Stimulated activated naive CD4-positive, alpha-beta T cell (primary cell): ENCODE measurements at places on chromosomes 7 and 10.

- no peak for DNase-seq
Measured at GRCh38 chr7:111080495-111081105, 10.3 kb upstream of the LRRN3 start.

DNA sequence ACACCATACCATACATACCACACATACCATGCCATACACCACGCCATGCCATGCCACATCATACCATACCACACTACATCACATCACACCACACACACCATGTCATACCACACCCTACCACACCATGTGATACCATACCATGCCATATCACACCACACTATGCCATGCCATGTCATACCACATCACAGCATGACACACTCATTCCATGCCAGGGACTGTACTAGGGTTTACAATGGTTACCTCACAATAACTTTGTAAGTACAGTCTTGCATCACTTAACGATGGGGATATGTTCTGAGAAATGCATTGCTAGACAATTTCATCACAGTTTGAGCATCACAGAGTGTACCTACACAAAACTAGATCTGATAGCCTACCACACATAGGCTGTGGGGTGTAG is 14.5 kb downstream of the PYROXD2 start:
- DNase-seq, result no peak

- no peak for DNase-seq
Measured at GRCh38 chr10:122294511-122295450, 23.7 kb downstream of the BTBD16 start.

GRCh38 chr7:100914879-100915447 is 19.3 kb upstream of the ACHE start:
- DNase-seq, result no peak

- DNase-seq, result no peak
Measured at GRCh38 chr10:132162021-132162531, 24.7 kb upstream of the DPYSL4 start.

GRCh38 chr10:16674147-16674703 is 143.0 kb downstream of the RSU1 start:
- DNase-seq, result no peak

GRCh38 chr10:88538048-88538447 is 45.1 kb downstream of the RNLS start:
- DNase-seq, result no peak

GRCh38 chr7:2628891-2629290 is 2.9 kb upstream of the TTYH3 start:
- DNase-seq, result no peak

- no peak for DNase-seq
Measured at GRCh38 chr7:99767662-99768061, 16.3 kb downstream of the CYP3A4 start.

- DNase-seq, result no peak
Measured at GRCh38 chr7:80609751-80610150, 28.7 kb upstream of the CD36 start.

DNA sequence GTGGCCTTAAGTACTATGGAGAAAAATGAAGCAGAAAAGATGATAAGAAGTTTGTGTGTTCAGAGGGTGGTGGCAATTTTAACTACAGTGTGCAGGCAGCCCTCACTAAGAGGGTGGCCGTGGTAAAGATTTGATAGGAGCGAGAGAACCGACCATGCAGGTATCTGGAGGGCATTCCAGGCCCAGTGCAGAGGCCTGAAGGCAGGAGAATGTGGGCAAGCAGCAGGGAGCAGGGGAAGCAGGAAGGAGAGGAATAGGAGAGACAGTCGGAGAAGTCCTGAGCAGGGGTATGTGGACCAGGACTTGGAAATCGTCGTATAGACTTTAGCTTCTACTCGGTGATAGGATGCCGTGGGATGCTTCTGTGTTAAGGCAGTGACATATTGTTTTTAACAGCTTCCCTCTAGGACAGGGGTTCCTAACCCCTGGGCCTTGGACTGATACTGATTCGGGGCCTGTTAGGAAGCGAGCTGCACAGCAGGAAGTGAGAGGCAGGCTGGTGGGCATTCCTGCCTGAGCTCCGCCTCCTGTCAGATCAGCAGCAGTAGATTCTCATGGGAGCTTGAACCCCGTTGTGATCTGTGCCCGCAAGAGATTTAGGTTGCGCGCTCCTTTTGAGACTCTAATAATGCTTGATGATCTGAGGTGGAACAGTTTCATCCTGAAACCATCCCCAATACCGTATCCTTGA is 227.2 kb downstream of the CCDC3 start:
- no peak for DNase-seq

GRCh38 chr10:31630861-31631567 is 297.6 kb downstream of the ARHGAP12 start:
- DNase-seq, result no peak

- DNase-seq, result no peak
Measured at GRCh38 chr10:114356751-114357514, 47.4 kb downstream of the AFAP1L2 start.

GRCh38 chr10:94645285-94645684 is 38.2 kb upstream of the CYP2C18 start:
- no peak for DNase-seq

DNA sequence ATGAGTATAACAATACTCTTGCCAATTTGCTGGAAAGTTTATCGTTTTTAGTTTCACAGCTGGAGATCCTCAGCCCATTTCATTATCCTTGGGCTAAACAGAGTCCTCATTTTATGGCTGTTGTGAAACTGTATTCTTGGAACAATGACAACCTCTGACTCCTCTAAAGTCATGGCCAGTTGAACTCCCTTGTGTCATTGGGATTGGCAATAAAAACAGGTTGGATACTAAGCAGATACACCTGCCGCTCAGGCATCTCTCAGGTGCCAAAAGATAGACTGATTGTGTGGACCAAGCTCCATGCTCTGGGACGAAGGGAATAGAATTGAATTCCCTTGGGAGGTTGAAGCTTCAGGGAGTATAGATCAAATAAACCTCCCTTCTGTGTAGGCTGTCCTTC is 182.2 kb downstream of the WDR11 start:
- DNase-seq, result no peak

- DNase-seq, result no peak
Measured at GRCh38 chr7:77310982-77311381, 105.2 kb downstream of the GSAP start.

DNA sequence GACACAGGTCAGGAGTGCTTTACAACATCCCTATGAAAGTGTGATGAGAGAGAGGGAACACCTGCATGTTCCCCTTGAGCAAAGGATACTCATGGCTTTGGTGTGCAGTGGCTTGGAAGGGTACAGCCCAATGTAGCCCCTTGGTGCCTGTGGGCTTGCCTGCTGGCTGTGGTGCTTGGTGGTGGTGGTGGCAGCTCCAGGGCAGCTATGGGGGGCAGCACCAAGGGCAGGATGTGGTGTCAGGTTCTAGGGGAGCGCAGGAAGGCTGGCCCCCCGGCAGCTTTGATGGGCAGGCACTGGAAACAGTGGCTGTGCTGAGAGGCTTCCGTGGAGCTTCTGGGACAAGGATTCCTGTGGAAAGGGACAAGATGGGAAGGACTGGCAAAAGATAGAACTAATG is 464.0 kb upstream of the ZMIZ1 start:
- DNase-seq, result no peak

- DNase-seq, result no peak
Measured at GRCh38 chr7:138962561-138963270, 18.5 kb downstream of the KIAA1549 start.

GRCh38 chr7:100156331-100157068 is 2.0 kb downstream of the TRAPPC14 start:
- no peak for DNase-seq

GRCh38 chr7:44381494-44382220 is 56.3 kb upstream of the CAMK2B start:
- no peak for DNase-seq

- no peak for DNase-seq
Measured at GRCh38 chr7:4807598-4808016, 32.2 kb downstream of the AP5Z1 start.

DNA sequence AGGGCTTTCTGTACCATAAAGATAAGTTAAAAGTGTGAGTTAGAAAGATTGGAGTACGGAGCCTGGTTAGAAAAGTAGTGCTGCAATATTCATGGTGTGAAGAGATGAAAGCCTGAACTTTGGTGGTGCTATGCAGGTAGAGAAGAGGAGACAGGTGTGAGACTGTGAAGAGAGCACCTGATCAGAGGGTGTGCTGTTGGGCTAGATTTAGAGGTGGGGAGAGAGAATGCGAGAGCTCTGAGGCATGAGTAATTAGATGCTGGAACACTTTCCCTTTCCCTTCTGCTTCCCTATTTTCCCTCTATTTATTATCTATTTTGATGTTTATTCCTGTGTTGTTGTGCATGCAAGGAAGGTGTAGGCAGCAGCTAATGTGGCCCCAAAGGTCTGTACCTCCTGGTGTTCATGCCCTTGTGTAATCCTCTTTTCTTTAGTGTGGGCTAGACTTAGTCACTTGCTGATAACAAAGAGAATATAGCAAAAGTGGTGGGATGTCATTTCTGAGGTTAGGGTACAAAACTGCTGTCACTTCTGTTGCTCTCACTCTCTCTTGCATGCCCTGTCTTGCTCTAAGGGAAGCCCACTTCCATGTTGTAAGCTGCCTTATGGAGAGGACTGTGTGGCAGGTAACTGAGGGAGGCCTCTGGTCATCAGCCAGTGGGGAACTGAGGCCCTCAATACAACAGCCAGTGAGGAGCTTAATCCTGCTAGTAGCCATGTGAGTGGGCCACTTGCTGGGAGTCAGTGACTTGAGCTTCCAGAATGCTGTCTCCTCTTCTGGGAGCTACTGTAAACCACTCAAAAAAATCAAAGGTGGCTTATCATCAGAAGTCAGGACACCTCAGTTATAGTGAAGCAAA is 2.6 kb upstream of the ATXN7L1 start:
- no peak for DNase-seq

- no peak for DNase-seq
Measured at GRCh38 chr10:50610368-50610767, 13.4 kb downstream of the SGMS1 start.

- DNase-seq, result no peak
Measured at GRCh38 chr10:30412901-30413300, 21.1 kb upstream of the MAP3K8 start.

DNA sequence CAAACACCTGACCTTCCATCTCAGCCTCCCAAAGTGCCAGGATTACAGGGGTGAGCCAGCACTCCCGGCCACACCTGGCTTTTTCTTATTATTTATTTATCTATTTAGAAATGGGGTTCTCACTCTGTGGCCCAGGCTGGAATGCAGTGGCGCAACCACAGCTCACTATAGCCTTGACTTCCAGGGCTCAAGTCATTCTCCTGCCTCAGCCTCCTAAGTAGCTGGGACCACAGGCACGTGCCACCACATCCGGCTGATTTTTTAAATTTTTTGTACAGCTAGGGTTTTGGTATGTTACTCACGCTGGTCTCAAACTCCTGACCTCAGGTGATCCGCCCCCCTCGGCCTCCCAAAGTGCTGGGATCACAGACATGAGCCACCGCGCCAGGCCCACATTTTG is 56.9 kb upstream of the MYL10 start:
- no peak for DNase-seq

GRCh38 chr7:31939076-31939475 is 131.1 kb downstream of the PDE1C start:
- DNase-seq, result no peak
